ENCODE measurements at places on chromosomes 4 and X.

GRCh38 chrX:148333989-148334388, 166.4 kb upstream of the AFF2 start:
- DNase-seq: no peak

DNA sequence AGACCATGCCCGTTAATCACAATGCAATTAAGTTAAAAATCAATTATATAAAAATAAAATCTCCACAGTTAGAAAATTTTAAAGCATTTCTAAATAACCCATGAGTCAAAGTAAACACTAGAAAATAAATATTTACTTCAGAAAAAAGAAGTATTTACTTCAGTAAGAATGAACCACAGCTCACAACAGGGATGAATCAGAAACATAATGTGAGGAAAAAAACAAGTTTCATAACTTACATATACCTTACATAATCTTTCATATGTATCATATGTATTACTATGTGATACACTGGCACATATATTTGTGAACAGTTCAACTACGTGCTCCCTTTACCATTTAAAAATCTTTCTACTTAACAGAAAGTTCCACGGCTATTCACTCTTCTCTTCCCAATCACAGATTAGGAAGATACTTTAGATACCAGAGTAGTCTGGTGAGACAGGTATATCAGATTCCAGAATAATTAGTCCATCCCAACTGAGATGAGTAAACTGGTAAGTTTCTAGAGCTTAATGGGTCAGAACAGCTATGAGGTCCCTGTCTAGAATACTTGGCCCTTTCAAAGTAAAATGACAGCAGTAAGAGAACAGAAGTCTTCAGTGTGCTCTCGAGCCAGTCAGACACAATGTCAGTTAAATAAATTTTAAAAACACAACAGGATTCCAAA, 70.3 kb downstream of the SH3RF1 start:
- DNase-seq: no peak

DNA sequence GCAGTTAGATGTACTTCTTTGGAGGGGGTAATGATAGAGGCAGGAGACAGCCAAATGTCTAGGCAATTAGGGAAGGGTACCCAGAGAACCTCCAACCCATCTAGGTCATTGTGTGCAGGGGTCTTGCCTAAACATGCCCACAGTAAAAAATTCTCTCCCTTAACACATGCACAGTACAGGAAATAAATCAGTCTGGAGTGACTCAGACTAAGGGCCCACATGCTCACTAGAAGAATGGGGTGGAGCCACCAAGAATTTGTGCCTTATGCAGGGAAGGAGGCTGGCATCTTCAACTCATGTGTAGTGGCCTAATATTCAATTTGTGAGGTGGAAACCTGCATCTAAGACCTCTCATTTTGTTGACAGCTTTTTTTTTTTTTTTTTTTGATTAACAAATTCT, 945.3 kb upstream of the GRIA3 start:
- DNase-seq: no peak

DNA sequence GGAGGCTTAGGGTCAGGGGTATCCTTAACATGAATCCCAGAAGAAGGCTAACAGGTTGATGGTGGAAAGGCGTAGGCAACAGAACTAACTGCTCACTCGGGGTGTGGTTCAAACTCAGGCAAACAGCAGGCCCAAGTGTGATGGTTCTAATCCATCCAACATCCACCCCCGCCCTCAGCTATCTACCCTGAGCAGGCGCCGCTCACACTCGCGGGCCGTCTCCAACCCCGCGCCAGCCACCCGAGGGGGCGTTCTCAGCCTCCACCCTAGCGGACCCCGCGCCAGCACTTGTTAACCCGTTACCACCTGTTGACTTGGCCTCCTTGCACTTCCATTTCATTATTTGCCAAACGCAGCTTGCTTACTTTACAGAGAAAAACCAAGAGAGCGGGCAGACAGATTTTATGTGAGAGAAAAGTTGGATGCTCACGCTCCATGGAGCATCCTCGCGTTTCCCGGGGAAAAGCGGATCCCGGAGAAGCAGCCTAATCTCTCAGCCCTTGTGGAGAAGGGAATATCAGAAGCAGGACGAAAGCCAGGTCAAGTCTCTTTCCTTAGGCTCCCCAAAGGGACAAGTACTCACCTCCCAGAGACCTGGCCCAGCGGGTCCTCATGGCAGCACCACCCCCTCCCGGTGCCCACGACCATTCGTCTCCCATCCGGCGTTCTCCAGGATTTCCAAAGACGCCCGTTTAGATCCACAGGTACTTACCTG, 773 bp downstream of the SNCA start:
- no peak for DNase-seq

- peak; percentile 43 for DNase-seq
Measured at GRCh38 chrX:109352066-109352588, 129.8 kb downstream of the GUCY2F start.

DNA sequence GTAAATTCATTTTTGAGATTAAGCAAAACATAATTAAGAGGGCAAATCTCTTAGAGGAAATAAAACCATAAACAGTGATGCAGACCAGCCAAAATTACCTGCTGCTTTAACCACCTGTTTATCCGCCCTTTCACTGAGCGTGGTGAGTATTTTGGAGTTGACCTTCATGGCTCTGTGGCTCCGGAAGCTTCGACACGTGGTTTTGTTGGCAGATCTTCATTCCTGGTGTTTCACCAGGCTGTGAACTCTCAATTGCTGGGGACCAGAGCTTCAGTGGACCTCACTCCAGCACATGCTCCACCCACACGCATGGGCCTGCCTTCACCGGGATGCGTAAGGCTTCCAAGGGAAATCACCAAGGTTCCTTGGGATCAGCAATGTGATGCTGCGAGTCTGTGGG, 83.8 kb downstream of the FHDC1 start:
- DNase-seq: no peak

DNA sequence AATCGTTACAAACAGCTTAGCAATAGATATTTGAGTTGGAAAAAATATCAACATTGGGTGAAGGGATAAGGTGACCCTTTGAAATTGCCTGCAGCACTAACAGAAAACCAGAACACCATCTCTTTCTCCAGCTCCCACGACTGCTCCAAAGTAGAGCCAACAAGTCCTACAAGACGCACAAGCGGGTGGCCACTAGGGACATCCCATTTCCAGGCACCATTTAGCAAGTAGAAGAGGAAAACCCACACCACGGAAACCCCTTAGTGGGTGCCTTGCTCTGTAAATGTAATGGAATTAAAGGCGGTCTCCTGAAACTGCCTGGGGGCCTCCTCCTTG, 1.9 kb downstream of the ARHGAP6 start:
- DNase-seq: no peak

GRCh38 chrX:129808158-129808828, 28.5 kb downstream of the SASH3 start:
- DNase-seq: peak; percentile 22
